ENCODE measurements at places on chromosomes 7 and 10.

GRCh38 chr10:107733328-107734130 lies 569.0 kb upstream of the SORCS1 start:
- no peak for DNase-seq

- DNase-seq = no peak
Observed at GRCh38 chr10:93384006-93384405, 98.1 kb downstream of the MYOF start.

GRCh38 chr7:77442636-77443035 lies 26.5 kb upstream of the GSAP start:
- DNase-seq = no peak

DNA sequence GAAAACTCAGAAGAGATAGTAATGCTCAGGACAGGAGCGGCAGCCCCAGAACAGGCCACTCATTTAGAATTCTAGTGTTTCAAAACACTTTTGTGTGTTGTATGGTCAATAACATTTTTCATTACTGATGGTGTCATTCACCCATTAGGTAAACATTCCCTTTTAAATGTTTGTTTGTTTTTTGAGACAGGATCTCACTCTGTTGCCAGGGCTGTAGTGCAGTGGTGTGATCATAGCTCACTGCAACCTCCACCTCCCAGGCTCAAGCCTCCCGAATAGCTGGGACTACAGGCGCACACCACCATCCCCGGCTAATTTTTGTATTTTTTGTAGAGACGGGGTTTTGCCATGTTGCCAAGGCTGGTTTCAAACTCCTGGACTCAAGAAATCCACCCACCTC lies 65.9 kb upstream of the CAPZA2 start:
- no peak for DNase-seq

GRCh38 chr7:133382775-133383559 lies 130.1 kb downstream of the EXOC4 start:
- no peak for DNase-seq

- no peak for DNase-seq
Observed at GRCh38 chr7:57198801-57199200, 66.6 kb upstream of the ZNF479 start.

GRCh38 chr7:134771889-134772288 lies 7.5 kb upstream of the CALD1 start:
- DNase-seq = no peak

DNA sequence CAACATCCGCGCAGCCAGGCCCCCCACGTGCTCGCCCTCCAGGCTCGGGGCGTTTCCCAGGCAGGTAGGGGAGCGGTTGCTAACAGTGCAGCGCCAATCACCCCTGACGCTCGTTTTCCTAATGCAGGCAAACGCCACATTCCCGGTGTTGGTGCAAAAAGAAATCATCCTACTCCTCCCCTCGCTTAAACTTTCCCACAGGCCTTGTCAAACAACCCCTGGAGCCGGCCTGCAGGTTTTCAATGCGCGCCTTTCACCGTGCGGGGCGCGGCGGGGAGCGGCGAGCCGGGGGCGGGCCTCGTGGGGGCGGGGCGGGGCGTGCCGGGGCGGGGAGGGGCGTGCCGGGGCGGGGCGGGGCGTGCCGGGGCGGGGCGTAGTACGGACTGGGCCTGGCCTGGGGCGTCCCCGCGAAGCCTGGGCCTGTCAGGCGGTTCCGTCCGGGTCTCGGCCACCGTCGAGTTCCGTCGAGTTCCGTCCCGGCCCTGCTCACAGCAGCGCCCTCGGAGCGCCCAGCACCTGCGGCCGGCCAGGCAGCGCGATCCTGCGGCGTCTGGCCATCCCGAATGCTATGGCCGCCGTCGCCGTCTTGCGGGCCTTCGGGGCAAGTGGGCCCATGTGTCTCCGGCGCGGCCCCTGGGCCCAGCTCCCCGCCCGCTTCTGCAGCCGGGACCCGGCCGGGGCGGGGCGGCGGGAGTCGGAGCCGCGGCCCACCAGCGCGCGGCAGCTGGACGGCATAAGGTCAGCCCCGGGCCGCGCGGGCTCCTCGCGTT lies at the start of gene ECHDC3:
ECHDC3 (plus strand) TSS at position 374 of the 770 bp plus-strand sequence; CDS start at position 569, 195 bp downstream.
- peak; percentile 64 for DNase-seq

- no peak for DNase-seq
Observed at GRCh38 chr10:91975438-91975837, 51.9 kb downstream of the BTAF1 start.

DNA sequence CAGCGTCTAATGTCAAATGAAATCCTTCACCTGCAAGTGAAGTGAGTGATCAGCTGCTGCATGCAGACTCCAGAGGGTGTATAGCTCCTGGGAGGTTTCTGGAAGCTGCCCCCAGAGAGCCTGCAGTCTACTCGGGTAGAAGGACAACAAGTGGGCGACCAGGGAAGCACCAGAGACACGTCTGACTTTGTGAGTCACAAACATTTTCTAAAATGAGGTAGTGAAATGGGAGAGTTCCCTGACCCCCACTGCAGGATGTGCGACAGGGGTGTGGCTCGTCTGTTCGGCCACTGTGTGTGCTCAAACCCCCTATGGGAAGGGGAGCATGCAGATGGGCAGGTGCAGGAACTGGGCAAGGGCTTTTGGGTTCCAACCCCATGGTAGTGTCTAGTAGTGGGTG lies 177.1 kb upstream of the PRKCQ start:
- no peak for DNase-seq

DNA sequence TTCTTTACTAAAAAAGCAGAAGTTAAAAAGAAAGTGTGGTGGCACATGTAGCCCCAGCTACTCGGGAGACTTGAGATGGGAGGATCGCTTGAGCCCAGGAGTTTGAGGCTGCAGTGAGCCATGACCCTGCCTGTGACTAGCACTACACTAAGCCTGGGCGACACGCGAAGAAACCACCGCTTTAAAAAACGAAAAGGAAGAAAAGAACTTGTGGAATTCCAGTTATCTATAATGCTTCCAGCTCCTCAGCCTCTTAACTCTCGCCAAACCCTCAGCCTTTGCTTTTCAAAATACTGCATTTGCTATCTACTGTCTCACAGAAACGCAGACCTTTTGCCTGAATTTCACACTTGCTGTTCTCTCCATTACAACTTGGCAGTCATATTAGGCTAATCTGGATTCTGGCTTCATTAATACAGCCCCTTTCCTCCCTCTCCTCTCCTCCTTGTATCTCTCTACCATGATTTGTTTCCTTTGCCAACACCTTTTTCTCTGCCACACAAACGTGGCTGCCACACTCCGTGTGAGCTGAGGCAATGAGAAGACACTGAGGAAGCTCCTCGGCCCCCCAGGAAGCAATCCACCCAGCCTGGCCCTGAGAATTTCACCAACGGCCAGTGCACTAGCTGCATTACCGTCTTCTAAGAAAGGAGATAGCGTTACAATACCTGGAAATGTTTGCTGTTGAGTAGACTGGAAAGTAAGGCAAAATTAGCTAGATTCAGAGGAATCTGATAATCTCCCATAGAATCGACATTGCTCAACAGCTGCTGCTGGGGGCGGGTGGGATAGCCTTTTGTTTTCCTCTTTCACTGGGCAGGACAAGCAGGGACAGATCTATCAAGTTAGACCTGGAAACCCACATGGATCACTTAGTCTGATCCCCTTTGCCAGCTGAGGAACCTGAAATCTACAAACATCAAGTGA lies 37.2 kb downstream of the CALML5 start:
- no peak for DNase-seq

- DNase-seq = no peak
Observed at GRCh38 chr10:61271127-61271780, 181.9 kb downstream of the TMEM26 start.

DNA sequence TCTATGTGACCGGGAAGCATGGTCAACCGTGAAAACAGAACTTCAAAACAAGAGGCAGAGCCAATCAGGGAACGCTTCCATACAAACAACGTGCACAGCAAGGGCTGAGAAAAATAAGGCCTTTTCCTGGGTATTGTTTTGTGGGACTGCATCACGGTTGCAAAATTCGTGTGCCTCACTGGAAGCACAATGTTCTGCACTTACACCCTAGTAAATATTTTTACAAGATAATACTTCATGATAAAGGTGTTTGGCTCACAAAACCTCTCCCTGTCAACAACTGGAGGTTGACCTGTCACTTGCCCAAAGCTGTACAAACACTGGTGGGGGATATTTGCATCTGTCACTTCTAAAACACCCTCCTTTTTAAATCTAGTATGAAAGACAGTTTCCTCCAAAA lies 37.0 kb downstream of the KLF6 start:
- DNase-seq = no peak

- DNase-seq = peak; percentile 89
Observed at GRCh38 chr7:150755473-150756099, 18.4 kb downstream of the GIMAP5 start.

DNA sequence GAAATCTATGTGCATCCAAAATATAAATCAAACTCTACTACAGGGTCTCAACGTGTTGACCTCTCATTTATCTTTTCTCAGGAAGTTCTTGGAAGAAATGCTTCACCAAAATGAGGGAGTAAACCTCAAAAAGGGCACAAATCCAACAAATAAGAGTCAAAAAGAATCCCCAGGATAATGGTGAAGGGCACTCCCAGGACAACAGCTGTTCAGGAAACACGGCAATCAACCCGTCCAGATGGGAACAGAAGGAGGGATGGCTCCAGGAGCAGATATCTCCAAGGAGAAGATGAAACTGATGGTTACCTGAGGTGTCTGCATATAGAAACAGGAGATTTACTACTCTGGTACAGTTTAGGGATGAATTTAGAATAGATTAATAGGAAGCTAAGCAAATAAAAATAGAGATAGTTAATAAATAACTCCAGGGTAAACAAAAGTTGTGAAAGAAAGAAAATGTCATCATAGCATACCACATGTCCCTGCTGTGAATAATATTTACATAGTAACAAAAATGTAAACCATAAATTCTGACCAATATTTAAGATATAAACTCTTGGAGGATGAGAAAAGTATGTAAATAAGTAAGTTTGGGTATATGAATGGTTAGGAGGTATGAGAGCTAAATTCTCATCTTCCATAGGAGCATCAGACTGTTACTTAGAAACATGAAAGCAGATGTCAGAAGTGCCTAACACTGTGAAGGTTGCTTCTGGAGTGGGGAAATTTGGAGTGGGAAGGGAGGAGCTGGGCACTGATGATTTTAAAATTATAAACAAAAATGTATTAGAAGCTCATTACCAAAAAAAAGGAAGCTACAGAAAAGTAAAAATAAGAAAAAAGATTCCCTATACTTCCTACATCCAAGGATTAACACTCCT lies 237.5 kb upstream of the HPS1 start:
- no peak for DNase-seq

- no peak for DNase-seq
Observed at GRCh38 chr10:98320486-98321185, 52.6 kb upstream of the LOXL4 start.

DNA sequence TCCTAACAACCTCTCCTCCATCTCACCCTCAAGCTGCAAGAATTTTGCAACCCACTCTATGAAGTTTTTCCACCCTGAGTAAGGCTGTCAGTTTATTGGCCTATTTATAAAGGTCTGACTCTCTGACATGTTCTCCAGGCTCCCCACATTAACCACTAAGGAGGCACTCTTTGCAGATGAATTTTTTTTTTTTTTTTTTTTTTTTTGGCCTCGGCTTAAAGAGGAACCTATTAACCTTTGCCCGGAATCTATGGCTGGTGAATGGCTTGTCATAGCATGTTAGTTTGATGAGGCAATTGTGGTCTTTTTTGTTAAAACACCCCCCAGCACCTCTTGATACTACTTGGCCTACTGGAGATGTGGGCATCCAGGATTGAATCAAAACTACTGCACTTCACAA lies 57.1 kb downstream of the TBXAS1 start:
- no peak for DNase-seq

- DNase-seq = no peak
Observed at GRCh38 chr10:30558411-30558810, 71.1 kb downstream of the LYZL2 start.

DNA sequence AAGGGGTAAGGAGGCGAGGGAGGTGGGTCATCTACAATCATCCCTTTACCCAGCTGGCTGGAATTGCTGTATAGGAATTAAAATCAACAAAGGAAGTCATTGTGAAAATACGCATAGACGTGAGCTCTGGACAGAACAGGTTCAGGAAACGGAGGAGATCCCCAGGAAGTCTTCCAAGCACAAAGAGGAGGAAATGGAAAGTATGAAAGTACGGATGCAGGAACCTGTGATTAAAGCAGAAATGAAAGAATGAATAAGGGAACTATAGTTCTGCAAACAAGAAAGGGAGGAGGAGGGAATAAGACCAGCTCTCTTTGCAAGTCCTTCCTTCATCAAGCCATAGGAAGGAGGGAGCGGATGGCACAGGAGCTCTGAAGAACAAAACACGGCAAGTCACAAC lies 61.8 kb downstream of the PYROXD2 start:
- DNase-seq = no peak

GRCh38 chr10:77837925-77838595 lies 88.5 kb downstream of the DLG5 start:
- no peak for DNase-seq

DNA sequence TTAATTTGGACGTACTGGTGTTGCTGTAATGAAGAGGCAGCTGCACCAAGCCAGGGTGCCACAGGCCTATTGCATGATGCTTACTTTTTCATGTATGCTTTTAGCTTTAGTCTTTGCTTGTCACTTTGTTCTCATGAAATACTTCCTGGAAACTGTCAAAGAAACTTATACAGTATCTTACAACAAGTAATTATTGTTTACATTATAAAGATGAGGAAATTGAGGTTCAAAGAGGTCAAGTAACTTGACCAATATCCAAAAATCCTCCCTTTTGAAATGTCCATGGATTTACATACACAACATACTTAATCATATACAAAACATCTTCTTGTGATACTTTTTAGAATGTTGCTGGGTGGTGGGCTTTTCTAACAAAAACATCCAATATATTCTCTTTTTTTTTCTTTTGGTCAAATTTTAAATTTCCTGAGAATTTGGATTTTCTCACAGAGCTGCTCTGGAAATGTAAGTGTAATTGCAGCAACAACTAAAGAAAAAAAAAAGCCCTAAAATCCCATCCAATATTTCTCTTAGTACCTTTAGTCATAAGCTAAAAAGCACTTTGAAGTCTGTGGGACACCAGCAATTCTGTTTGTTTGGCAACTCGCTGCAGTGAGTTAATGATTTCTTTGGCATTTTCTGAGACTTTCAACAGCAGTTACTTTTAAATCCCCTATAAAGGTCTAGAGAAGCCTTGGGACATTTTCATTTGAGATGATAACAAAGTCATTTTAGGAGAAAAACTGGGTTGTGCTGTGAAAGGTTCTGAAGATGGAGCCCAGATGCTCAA lies 500.6 kb upstream of the IGFBP3 start:
- DNase-seq = no peak

DNA sequence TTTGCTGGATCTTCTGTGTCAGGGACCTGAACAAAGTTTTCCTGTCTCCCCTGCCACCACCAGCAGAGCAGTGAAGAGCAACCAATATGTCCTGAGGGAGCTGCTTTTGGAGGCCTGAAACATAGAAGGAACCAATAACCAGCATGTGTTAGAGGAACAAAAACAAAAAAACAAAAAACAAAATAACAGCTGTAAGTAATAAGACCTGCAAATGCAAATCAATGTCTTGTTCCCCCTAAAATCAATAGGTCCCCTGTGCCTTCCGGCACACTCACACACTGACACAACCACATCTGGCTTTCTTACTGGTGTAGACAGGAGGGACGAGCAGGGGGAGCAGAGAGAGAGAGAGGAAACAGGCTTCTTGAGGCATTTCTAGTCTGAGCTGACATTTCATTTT lies 94.1 kb downstream of the NRG3 start:
- DNase-seq = no peak
